T-helper 2 cell (primary cell): ENCODE measurements at places on chromosomes 3 and 15.

DNA sequence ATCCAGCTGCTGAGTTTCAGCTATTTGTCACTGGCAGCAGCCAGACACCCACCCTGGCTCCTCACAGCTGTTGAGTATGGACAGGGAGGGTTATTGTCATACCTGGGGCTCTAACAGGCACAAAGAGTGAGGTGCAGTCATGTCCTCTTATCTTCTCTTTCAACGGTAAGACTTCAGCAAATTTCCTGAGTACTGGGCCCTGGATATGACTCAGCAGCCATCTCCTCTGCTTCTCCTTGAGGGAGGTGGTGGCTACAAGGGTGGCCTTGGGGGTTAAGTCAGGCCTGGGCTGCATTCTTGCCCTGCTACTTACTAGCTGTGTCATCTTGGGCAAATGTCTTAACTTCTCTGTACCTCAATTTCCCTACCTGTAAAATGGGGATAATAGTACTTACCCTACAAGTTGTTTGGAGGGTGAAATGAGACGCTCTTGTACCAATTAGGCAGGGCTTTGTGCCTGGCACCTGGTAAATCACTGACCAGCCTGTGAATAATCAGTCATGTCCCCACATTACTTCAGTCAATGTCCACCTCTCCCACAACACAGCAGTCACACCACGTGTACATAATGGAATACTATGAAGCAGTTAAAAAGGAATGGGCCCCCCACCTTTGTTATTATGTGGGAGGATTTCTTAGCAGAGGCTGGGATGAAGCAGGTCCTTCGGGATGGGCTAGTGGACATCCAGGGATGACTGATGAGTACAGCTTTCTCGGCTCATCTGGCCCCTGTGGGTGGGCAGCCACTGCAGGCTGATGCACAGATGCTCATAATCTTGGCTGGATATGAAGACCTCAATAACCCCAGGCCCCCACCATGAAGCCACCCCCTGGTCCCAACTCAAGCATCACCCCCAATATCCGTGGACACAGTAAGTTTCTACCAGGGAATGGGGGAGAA lies 528.8 kb downstream of the SHQ1 start:
- DNase-seq = peak; percentile 46

DNA sequence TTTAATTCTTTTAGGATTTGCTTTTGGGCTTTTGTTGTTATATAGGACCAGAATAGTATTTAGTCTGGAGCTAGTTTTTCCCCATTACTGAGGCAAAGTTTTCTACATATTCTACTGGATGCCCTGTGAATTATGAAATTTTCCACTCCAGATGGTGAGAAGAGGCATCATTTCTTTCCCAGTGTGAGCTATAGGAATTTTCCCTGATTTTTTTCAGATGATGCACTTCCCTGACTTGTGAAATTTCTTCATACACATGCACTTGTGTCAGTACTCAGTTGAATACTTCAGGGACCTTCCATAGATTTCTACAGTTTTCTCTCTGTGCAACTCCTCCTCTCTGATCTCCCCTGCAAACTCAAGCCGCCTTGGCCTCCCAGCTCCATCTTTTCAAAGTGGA lies 73.7 kb upstream of the SLCO2A1 start:
- DNase-seq = no peak

DNA sequence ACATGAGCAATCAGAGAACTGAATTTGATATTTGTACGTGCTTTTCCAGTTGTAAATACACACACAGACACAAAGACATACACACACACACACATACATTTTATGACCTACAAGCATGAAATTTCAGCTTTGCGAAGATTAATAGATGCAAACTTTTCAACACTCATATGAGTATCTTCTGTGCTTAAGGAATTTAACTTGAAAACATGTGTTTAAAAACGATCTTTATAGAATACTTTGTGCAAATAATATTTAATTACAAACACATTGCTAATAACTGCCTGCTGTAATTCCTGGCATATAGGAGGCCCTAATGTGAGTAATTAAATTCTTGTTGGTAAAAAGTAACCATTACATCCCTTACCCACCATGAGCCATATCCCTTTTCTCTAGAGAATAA lies 107.7 kb upstream of the PLSCR5 start:
- DNase-seq = no peak

GRCh38 chr3:151301787-151302186 lies 14.8 kb downstream of the GPR87 start:
- DNase-seq = no peak

DNA sequence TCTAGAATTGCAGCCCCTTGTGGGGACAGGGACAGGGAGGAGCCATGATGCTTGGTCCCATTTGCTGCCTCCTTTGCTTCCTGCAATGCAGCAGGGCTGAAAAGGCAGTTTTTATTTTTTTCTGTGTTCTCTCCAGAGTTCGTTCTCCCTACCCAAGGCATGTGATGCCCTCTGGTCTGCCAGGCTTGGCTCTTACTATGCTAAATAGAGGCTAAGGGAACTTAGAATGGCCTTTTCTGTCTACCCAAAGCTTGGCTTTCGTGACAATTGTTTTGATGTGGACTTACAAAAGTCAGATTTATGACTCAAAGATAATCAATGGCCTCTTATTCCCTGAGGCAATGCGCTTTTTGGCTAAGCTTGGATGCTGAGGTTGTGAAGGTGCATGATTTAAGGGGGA lies 293.3 kb upstream of the TBL1XR1 start:
- DNase-seq = no peak

- no peak for DNase-seq
Observed at GRCh38 chr15:92383519-92384324, 10.0 kb upstream of the ST8SIA2 start.

DNA sequence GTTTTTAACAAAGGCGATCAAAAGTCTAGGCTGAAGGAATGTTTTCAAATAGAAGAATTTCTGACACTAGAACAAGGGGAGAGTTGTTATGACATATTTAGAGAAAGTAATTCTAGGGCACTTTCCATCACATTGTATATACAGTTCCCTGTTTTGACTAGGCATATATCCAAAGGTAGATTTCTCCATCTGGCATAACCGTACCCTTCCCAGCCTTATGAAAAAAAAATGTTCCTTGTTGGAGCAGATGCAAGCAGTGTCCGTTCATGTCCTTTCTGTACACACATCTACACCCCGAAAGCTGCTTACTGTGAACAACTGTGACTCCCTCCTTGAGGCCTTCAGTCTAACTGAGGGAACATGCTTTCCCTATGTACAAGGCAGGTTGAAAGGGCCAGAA lies 271.7 kb upstream of the GBE1 start:
- no peak for DNase-seq

GRCh38 chr3:141410846-141411245 lies 42.5 kb downstream of the ZBTB38 start:
- no peak for DNase-seq

- no peak for DNase-seq
Observed at GRCh38 chr3:114741066-114741465, 406.0 kb downstream of the ZBTB20 start.

DNA sequence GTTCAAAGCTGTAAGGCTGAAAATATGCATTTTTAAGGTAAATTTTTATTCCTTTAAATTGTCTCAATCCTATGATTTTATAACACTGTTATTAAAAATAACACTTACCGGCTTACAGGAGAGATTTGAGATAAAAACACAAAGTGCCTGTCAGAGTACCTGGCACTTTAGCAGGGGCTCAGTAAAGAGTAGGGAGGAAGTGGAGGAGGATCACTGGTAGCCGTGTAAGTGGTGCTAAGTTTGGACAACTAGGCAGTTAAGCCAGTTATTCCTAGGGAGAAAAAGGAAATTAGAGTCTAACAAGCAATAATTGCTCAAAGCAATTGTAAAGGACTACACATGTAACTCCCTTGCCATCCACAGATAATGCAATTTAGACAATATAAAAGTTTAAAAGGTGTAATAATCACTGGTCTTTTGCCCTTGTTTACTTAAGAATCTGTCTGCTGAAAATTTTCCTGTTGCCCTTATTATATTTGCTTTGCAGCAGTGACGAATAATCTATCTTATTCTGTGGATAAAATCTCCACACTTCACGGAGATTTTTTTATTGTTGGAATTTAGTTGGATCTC lies 204.8 kb downstream of the CDIN1 start:
- DNase-seq = no peak

DNA sequence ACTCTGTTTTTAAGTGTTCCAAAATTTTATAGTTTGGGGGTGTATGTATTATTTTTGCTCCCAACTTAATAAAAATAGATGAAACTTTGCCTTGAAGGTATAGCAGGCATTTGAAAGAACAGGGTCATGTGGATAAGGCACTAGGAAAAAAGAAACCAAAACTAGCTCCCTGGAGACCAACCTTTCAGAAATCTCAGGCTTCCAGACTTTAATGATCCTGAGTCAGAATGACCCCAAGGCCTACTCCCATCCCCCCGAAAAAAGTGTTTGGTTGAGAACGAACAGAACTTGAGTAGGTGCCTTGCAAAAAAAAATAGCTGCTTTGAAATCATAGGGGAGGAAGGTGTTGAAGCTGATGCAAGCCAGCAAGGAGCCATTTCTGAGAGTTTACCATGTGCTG lies 309.5 kb downstream of the THSD4 start:
- DNase-seq = no peak

- no peak for DNase-seq
Observed at GRCh38 chr3:149738876-149739275, 13.4 kb downstream of the COMMD2 start.

- no peak for DNase-seq
Observed at GRCh38 chr3:89217148-89217685, 109.8 kb downstream of the EPHA3 start.

DNA sequence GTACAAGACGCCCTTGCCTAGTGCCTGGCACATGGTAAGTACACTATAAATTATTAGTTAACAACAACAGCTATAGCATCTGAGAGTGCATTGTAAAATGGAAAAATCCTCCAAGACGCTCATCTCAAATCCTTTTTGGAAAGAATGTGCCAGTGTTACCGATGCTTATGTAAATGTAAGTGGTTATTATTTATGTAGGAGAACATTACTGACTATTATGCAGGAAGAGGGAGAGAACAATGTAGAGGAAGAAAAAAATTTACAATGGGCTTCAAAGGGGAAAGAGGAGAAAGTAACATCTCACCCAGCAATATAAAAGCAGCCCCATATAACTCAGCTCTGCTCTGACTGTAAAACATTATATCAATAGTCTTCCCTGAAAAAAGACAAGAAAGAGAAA lies 155.3 kb upstream of the LPP start:
- no peak for DNase-seq

- no peak for DNase-seq
Observed at GRCh38 chr3:41265823-41266273, 66.5 kb downstream of the CTNNB1 start.

DNA sequence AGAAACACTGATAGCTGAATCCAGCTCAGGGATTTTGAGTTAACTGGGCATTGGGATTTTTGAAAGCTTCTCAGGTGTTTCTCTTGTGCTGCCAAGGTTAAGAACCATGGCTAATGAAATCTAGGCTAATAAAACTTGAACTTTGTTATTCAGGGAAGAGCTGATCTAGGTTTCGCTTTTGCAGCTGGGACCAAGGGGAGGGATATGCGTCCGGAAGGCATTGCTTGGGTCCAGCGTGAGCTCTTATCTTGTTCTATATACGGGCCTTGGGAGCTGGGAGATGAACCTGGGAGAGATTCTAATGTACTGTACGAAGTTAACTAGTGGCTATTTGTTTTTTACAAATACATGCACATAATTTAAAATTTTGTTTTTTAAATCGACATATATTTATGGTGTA lies 29.8 kb downstream of the ITPR1 start:
- DNase-seq = no peak
